Activated CD4-positive, alpha-beta T cell treated with anti-CD3 and anti-CD28 coated beads for 1 hour (primary cell): ENCODE measurements at places on chromosomes 4 and X.

DNA sequence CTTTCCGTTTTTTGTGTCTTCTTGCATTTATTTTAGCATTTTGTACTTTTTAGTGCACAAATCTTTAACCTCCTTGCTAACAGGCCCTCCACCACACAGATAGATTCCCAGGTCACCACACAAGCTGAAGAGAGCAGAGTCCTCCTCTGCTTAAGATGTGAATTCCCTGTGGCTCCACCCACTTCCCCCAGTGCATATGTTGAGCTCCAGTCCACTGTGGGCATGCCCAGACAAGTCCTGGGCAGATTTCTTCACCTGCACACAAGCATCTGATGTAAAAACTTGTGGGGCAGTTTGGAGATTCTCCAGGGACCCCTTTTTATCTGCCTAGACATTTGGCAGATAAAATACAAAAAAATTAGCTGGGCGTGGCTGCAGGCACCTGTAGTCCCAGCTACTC lies 19.8 kb upstream of the PASD1 start:
- DNase-seq = no peak

GRCh38 chrX:143663755-143664154 lies 27.9 kb upstream of the SLITRK4 start:
- no peak for DNase-seq

GRCh38 chr4:40940317-40940741 lies 190.6 kb downstream of the NSUN7 start:
- no peak for DNase-seq

DNA sequence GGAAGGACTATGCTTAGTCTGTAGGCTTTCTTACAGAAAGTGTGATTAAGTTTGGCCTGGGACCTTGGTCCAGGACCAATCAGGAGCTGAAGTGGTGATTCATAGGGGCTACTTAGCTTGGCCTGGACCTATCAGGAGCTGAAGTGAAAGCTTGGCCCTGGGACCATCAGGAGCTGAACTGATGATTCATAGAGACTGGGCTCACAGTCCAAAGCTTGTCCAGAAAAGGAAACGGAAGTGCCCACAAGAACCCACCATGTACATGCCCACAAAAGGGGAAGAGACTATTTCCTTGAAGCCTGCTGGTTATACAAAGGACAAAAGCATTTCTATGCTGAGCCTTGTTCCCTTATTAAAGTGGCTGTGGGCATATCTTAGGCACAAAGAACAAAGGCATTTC lies 12.6 kb downstream of the TENT5D start:
- DNase-seq = no peak

GRCh38 chr4:119898211-119898610 lies 168.4 kb downstream of the MAD2L1 start:
- no peak for DNase-seq

- no peak for DNase-seq
Measured at GRCh38 chrX:11423362-11423818, 130.2 kb downstream of the AMELX start.

- DNase-seq = no peak
Measured at GRCh38 chr4:110361921-110362320, 114.0 kb upstream of the ENPEP start.

- DNase-seq = no peak
Measured at GRCh38 chrX:40471965-40472648, 108.7 kb upstream of the ATP6AP2 start.

- no peak for DNase-seq
Measured at GRCh38 chrX:110669572-110669971, 126.0 kb downstream of the CHRDL1 start.
